ENCODE measurements at places on chromosomes 13 and 19. TPM values are rescaled to one million over a fixed set of nuclear protein-coding genes. Genes with fewer than 3 reads are reported as not detected.

Gene ITGBL1
- 89.6 TPM for total RNA-seq

Gene TINCR
- total RNA-seq, result under 0.01 TPM

Gene TRPC4
- total RNA-seq, result 7.6 TPM

Gene OVOL3
- total RNA-seq, result not detected

Gene SLC25A41
- total RNA-seq, result 0.12 TPM
